CD4-positive, alpha-beta T cell treated with Interferon gamma for 1 hour (primary cell): ENCODE measurements at places on chromosomes 12 and 14.

- no peak for DNase-seq
Measured at GRCh38 chr14:20294636-20295035, 11.1 kb downstream of the TTC5 start.

GRCh38 chr12:74539261-74539660 lies 1.6 kb downstream of the ATXN7L3B start:
- DNase-seq = no peak

DNA sequence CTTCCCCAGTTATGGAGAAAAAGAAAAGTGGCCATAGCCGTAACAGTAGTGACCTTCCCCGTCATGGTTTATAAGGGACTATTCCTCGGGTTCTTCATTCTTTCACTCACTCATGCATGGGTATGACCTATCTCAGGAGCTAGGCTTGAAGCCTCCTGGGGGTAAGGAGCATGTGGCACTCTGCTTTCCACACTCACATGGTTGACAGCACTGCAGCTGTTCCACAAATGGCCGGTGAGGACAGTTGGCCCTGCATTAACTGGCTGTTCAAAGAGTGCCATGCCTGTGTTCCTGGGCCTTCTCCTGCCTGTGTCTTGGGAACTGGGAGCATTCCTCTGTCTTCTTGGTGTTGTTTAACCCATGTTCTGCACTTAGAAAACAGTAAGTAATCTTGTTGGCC lies 66.2 kb upstream of the PNMA1 start:
- no peak for DNase-seq

DNA sequence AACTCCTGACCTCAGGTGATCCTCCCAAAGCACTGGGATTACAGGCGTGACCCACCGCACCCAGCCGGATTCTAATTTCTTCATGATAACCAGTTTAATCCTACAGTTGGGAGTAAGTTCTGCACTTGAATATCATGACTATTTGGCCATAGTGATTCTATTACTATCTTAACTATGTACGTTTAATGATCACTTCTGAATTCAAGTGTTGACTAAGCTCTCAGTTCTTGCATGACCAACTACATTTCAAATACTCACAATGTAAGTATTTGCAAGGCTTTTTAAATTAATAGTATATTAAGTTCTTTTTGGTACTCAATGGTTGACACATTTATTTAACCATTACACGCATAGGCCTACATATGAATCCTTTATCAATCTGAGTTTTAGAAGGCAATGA lies 17.4 kb upstream of the VPS33A start:
- no peak for DNase-seq

GRCh38 chr12:124303579-124304313 lies 8.9 kb downstream of the RFLNA start:
- DNase-seq = no peak

- DNase-seq = no peak
Measured at GRCh38 chr14:75769047-75769685, 108.1 kb downstream of the TTLL5 start.

GRCh38 chr14:89178800-89179535 lies 238.1 kb downstream of the FOXN3 start:
- no peak for DNase-seq

- no peak for DNase-seq
Measured at GRCh38 chr14:103007555-103007954, 49.8 kb downstream of the CDC42BPB start.

DNA sequence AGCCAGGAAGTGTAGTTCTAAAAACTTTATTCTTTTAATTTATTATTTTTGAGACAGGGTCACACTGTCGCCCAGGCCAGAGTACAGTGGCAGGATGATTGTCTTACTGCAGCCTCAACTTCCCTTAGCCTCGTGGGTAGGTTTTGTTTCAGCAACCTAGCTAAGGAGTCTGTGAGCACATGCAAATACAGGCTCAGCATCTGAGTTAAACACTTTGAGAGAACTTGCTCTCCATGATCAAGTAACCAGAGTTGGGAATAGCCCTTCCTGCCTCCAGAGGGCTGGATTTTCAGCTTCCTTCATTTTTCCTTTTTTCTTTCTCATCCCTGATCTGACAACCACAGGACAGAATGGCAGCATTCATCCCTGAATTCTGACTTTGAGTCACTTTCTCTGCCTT lies 871.3 kb downstream of the GALC start:
- no peak for DNase-seq

- no peak for DNase-seq
Measured at GRCh38 chr12:72230589-72230988, 41.6 kb upstream of the TRHDE start.

DNA sequence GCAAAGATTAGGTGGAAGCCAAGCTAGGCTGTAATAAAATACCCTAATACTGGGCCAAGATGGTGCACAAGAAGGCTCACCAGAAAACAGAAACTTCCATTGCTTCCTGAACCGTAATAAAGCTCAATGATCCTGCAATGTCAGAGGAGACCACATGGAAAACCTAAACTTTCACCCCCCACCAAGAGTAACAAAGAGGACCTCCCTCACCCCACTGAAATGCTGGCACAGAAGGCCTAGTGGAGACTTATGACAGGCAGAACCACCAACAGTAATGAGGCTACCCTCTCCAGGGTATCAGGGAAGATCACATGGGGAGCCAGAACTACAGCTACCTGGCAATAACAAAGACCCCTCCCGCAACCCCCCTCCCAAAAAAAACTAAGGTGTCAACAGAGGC lies 43.1 kb downstream of the CEP83 start:
- DNase-seq = no peak

GRCh38 chr14:41360126-41360525 lies 246.6 kb upstream of the LRFN5 start:
- no peak for DNase-seq

- no peak for DNase-seq
Measured at GRCh38 chr12:70002097-70002911, 177.3 kb downstream of the MYRFL start.

GRCh38 chr14:103194256-103195045 lies 71.2 kb downstream of the TNFAIP2 start:
- no peak for DNase-seq

DNA sequence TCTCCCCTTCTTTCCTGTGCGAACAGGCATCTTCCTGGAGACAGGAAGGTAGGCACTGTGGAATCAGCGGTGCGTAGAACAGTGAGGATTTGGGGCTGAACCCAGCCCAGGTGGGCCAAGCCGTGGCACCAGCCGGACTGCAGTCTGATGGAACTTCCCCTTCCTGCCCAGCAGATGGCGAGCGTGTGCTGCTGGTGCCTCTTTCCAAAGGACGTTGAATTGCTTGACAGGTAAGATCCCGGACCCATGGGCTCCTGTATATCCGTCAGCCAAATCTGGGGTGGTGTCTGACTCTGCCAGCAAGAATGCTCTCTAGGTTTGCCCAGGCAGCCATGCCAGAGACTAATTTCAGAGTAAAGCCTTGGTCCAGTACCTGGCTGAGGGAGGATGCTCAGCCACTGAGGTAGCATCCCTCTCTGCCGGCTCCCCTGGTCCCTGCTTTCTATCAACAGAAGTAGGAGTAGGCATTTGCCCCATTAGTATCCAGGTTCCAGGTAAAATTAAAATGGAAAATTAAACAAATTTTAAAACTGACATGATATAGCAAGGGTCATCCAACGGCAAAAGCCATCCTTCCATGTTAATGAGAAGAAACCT lies 21.1 kb upstream of the KCNA5 start:
- DNase-seq = peak; percentile 31

DNA sequence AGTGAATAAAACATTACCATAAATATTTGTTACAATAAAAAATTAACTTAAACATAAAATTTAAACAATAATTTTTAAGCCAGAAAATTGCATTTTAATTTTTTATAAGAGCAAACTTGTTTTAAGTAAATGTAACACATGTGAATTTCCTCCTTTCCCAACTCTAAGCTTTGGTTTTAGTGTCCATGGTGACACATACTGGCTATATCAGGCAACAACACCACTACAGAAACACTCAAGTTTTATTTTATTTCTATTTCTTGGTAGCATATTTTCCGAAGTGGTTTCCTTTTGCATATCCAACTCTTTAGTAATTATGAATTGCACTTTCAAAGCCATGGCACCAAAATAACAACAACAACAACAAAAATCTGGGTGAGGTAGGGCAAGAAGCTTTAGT lies 2.2 kb downstream of the NELL2 start:
- DNase-seq = no peak

DNA sequence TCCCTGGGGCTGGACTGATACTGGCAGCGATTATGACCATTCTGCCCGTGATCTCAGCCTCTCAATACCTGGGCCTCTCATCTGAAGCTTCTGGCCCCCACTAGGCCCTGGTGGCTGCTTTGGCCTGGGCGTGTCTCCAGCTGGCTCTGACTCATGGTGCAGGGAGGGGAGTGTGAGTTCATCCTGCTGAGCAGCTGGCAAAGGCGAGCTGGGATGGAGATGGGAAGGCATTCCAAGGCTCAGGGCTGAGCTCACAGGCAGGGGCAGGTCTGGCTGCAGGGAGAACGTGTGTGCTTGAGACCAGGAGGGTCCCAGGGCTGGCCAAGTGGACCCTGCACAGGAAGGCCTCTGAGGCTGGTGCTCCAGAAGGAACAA lies 221.8 kb downstream of the TMEM121 start:
- no peak for DNase-seq

GRCh38 chr12:129776977-129777667 lies 126.7 kb downstream of the TMEM132D start:
- no peak for DNase-seq

GRCh38 chr14:76880449-76880848 lies 54.2 kb downstream of the LRRC74A start:
- DNase-seq = no peak

DNA sequence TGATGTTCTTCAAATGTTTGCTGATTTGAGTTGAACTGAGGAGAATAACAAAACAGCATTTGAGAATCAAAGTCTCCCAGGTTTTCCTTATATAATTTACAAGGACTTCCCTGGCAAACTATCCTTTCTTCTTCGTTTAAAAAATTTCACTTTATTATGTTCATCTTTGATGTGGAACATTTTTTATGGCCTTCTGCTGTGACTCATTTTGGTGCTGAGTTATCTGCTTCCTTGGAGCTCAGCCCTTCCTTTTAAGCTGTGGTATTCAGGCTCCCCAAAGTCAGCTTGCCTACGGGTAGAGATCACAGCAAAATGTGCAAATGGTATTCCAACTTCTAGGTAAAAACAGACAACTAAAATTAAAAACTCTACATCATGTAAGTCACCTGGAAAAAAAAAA lies 1.4 kb upstream of the ANO4 start:
- DNase-seq = no peak
